Eye (tissue), 1 donor: ENCODE measurements at places on chromosomes 13 and 19.

DNA sequence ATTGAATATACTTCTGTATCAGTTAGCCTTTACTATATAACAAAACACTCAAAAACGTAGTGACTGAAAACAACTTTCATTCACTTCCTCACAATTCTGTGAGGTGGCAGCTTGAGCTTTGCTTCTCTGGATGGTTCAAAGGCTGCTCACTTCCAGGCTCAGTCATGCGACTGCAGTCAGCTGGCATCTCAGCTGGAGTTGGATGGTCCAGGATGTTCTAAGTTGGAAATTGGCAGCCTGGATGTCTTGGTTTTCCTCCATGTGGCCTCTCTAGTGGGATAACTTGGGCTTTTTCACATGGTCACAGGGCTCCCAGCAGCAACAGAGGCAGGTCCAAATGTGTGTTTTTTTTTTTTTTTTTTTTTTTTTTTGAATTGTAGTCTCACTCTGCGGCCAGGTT lies 204.4 kb downstream of the LACC1 start:
- DNase-seq = no peak

- DNase-seq = no peak
These were observed 7.7 kb downstream of the ARHGAP45 start for GRCh38 chr19:1074544-1075283.

DNA sequence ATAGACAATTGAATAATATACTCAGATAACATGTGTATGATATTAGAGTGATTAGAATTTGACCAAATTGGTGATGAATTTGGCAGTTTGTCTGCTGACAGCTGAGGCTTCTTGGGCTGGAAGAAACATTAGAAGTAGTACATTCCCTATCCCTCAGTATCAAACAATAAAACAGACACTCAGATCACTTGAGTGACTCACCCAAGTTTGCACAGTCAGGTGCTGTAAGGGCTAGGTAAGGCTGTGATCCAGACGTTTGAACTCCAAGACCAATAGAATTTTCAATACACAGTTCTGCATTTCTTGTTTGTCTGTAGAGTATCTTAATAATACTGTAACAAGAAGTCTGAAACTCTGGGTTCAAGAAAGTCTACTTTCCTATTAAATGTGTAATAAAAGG lies 223.5 kb downstream of the POSTN start:
- DNase-seq = no peak

GRCh38 chr13:70191034-70191433 lies 82.8 kb upstream of the KLHL1 start:
- DNase-seq = peak; percentile 43

GRCh38 chr13:98842858-98843481 lies 90.5 kb upstream of the SLC15A1 start:
- peak; percentile 89 for DNase-seq

DNA sequence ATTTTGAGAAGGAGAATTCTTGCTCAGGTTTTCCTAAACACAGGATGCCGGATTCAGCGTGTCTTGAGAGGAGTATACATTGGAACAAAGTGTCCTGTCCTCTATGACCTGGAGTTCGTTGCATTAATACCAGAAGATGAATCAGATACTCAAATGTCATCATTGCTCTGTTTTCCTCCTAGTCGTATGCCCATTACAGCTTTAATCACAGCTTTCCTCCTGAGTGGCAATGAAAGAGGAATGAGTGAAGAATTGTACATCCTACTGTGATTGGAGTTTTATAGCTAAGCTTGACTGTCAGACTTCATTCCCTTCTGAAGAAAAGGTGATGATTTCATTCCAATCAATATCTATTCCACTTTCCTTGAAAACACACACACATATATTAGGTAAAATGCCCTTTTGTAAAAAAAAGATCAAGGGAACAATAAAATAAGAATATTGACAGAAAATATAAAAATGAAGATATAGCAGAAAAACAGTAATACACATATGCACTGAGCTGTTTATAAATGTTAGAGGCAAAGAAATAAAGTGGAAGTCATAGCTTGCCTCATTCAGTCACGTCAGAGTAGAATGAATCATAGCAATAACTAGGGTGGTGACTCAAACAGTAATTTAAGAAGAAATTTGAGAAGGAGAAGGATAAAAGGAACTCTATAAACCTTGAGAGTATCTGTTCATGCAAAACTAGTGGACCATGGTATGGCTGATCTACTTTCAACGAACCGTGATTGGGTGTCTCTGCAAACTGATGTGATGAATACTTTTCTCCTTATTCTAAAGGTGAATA lies 501.5 kb downstream of the SUCLA2 start:
- no peak for DNase-seq

- DNase-seq = no peak
These were observed 82.2 kb downstream of the ATP11A start for GRCh38 chr13:112771877-112772538.

DNA sequence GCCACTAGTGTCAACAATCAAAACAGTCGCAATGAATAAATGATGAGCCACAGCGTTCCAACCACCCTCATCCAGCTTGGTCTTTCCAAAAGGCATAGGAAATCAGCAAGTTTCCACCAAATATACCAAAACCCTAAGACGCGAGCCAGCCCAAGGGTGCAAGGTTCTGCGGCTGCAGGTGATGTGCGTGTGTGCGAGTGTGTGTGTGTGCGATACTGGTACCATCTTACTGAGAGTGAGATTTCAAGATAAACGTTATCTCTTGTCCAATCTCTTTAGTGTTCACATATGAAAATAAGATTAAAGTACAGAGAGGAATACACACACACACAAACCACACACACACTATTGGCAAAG lies 895 bp upstream of the TRPC4 start:
- no peak for DNase-seq

DNA sequence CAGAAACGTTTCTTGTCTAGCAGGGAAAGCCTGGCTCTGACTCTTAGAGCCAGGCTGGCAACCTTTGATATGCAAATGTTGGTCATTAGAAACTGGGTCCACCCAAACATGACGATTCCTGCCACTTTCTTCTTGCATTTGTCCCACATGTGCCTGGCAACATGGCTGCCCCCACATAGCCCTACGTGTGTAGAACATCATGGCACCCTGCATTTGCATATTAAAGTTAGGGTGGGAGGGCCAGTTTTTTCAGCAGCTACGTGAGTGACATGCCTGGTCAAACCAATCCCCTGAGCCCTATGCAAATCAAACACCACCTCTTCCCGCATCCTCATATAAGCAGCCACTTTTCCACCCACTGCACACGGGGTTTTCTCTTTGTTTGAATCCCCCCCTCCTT lies 95.0 kb downstream of the LIG4 start:
- no peak for DNase-seq
